Stimulated activated CD8-positive, alpha-beta memory T cell treated with anti-CD3 and anti-CD28 coated beads, Interleukin-4, amount 100 ng/mL, for 4 hours (primary cell): ENCODE measurements at places on chromosomes 3 and 15.

GRCh38 chr15:49242820-49243219 lies 72.8 kb downstream of the GALK2 start:
- DNase-seq = no peak

DNA sequence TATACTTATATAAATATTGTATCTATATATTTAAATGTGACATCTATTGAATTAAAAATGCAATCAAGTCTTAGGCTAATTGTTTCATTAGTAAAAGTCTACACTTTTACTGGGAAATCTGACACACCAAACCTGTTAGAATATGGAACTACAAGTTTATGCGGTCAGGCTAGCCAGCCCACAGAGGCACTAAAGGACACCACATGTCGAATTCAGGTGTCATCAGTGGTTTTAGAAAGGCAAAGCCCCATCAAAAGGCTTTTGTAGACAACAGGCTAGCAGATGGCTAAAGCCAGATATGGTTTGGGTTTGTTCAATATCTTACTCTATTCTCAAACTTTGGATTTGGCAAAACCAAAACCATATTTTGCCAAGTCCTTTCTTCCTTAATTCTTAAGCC lies 411.0 kb downstream of the MECOM start:
- DNase-seq = no peak

GRCh38 chr3:62669161-62669560 lies 206.1 kb downstream of the CADPS start:
- DNase-seq = no peak

DNA sequence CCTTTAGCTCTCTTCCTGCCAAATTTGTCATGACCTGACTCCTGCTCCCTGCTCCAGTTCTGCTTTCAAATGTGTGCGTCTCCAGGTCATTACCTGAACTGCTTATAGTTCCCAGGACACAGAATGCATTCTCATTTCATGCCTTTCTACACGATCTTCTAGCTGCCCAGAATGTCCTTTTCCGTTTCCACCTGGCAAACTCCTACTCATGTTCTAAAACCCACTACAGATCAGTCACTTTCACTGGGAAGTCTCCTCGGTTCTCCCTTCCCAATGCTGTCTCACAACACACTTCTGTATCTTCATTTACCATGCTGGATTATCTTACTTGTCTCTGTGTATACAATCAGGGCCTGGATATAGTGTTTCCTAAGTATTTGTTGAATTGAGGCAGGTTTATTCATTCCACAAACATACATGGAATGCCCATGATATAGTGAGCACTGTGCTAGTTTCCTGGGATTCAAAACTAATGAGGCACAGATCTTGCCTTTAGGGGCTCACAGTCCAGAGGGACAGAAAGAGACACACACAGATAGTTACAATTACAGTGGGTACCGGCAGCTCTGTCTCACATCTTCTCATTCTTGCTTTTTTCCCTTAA lies 1.6 kb upstream of the NOX5 start:
- DNase-seq = no peak

- no peak for DNase-seq
These were observed 303.8 kb downstream of the EPHA3 start for GRCh38 chr3:89411201-89411600.

DNA sequence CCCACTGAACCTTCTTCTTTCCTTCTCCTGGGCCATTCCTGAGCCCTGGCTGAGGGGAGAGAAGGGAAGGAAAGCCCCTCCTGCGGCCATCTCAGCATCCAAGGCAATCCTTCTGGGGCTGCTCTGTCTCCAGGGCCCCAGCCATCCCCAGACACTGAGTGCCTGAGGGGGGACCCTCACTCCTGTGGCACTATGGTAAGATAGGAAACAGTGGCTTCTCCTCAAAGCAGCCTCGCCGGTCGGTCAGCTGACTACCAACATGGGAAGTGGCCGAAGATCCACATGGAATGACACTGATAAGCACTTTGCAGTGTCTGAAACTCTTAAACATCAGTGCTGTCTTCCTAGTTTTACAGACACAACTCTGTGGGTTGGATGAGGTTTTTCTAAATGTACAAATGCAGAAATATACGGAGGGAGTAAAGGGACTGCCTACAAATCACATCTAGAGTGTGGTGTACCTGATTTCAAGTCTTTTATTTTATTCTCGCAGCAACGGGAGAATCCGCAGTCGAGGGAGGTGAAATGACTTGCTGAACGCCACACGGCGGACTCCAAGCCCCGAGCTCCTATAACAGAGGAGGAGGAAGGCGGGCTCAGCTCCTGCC lies 973 bp upstream of the ITPKA start:
- DNase-seq = no peak

DNA sequence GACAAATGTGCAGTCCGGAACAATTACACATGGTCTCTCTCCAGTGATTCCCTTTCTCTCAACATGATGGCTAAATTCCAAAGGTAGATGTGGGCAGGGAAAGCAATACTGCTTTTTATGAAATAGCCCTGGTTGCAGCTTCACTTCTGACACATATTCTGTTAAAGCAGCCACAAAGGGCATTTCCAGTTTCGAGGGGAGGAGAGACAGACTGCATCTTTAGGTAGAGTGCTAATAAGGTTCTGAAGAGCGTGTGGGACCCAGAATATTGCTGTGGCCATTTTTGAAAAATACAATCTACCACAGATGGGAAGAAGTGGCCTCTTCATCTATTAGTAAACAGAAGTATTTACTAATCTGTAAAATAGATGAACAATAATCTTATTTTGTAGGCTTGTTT lies 139.3 kb upstream of the PEX5L start:
- DNase-seq = no peak

- DNase-seq = no peak
These were observed 1.1 kb downstream of the ACKR4 start for GRCh38 chr3:132598181-132598580.

- no peak for DNase-seq
These were observed 18.8 kb upstream of the SATB1 start for GRCh38 chr3:18443665-18444594.

DNA sequence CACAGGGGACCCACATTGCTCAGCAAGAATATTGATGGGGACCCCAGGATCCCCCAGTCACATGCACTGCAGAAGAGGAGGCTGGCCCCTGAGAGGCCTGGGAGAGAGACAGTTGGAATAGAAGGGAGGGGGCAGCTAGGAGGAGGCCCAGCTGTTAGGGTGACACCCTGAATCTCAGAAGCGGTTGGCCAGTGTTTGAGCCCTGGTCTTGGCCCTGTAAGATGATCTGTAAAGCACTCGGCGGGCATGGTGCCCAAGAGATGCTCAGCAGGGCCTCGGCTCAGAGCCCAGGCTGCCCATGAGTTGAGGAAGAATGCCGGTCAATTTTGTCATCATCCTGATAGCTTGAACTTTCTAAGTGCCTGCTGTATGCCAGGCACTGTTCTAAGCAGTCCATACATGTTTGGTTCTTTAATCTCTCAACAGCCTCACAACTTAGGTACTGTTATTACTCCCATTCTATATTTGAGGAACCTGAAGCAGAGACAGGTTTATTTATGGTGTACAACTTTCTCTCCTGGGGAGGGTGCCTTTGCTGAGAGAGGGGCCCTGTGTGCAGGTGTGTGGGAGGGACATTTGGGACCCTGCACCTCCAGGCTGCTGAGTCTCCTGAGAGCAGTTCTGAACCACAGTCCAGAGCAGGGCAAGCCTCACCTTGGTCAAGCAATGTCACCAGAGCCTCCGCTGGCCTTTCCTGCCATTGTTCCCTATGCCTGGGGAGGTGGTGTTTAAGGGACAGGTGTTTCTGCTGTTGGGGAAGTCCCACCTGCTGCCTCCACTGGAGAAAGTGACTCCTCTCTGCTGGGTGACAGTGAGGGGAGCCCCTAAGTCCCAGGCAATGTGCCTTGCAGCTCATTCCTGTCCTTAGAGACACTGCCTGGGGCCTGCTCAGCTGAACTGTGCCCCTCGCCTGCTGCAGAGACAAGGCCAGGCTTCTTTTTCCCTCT lies 26.0 kb downstream of the SLC6A6 start:
- peak; percentile 24 for DNase-seq

- no peak for DNase-seq
These were observed 33.9 kb downstream of the HDAC11 start for GRCh38 chr3:13513913-13514517.

- no peak for DNase-seq
These were observed 56.9 kb upstream of the DPH6 start for GRCh38 chr15:35602836-35603235.

DNA sequence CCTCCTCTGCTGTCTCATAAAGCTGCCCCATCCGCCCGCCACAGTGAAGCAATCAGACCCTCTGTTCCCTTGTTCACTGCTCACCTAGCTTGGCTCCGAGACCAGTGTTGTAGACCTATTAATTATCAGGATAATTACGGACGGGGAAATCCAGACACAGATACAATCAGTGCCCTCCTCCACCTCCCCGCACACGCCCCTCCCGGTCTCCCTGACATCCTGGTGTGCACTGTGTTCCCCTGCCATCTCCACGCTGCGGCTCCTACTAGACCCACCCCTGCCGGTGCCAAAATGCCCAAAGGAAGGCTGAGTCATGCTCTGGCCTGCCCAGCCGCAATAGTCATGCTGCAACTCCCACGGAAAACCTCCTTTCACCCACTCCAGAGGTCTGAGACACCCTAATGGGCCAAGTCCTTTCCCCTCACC lies 277.3 kb upstream of the TLE3 start:
- no peak for DNase-seq

GRCh38 chr3:30912301-30912700 lies 17.8 kb upstream of the GADL1 start:
- no peak for DNase-seq

GRCh38 chr3:42632146-42632545 lies 21.4 kb upstream of the ZBTB47 start:
- DNase-seq = no peak

DNA sequence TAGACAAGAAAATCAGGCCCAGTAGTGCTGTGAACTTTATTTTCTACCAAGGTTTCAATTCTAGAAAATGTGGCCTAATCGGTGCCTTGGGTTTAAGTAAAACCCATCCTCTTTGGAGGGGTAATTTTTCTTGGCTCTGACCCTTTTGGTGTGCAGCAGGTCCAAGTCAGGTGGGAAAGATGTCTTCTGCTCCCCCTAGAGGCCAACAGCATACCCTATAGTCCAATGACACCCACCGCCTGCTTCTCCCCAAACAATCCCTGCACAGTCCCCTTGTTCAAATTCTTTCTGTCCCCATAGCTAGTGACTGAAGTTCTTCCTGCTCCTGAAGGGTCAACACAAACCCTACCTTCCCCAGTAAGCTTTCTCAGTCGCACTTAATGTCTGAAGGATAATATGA lies 261.8 kb upstream of the GOLGA6L4 start:
- no peak for DNase-seq

DNA sequence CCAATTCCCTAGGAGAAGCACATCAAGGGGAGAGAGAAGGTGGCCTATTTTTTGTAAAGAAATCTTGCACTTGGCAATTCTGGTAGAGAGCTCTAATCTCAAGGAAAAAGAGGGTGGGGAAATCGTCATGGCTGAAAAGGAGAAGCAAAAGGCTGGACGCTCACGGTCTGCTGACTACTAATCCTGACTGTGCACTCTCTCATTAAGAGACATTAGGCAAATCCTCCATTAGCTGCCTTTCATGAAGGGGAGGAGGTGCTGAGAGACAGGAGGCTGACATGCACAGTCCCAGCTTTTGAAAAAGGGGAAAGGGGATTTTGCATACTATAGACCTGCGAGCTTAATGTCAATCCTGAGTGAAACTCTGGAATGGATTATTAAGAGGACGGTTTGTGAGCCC lies 170.0 kb downstream of the NR2F2 start:
- DNase-seq = no peak

GRCh38 chr3:58027704-58028317 lies 19.6 kb downstream of the FLNB start:
- DNase-seq = no peak

DNA sequence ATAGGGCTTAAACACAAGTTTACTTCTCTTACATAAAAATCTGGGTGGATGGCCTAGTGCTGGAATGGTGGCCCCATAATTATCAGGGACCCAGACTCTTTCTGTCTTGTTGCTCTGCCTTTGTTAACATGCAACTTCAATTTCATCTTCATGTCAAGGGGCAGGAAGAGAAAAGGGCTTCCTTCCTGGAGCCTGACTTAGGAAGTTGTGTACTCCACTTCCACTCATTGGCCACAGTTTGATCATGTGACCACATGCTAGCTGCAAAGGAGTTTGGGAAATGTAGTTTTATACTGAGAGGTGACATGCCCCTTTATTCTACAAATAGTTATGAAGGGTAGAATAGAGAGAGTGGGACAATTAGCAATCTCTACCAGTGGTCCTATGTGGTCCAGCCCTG lies 39.3 kb downstream of the RHCG start:
- DNase-seq = no peak

DNA sequence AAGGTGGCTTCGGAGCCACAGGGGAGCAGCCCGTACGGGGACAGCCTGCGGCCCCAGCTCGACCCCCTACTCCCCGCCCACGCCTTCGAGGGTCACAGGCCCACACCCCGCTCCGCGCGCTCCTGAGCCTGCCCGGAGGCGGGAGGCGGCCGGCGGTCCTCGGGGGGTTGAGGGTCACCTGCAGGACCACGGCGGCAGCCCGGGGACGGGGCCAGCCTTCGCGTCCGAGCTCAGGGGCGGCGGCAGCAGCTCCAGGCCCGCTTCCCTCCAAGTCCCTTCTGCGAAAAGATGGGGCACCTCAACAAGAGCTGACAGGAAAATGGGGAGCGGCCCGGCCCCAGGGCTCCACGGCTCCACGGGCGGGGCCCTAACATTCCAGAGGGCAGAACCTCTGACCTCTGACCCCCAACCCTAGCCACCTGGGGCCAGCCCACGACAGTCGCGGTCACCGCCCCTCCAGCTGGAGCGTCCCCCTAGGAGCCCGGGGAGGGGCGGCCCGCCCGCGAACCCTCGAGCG lies 428 bp downstream of the LYSMD4 start:
- no peak for DNase-seq

DNA sequence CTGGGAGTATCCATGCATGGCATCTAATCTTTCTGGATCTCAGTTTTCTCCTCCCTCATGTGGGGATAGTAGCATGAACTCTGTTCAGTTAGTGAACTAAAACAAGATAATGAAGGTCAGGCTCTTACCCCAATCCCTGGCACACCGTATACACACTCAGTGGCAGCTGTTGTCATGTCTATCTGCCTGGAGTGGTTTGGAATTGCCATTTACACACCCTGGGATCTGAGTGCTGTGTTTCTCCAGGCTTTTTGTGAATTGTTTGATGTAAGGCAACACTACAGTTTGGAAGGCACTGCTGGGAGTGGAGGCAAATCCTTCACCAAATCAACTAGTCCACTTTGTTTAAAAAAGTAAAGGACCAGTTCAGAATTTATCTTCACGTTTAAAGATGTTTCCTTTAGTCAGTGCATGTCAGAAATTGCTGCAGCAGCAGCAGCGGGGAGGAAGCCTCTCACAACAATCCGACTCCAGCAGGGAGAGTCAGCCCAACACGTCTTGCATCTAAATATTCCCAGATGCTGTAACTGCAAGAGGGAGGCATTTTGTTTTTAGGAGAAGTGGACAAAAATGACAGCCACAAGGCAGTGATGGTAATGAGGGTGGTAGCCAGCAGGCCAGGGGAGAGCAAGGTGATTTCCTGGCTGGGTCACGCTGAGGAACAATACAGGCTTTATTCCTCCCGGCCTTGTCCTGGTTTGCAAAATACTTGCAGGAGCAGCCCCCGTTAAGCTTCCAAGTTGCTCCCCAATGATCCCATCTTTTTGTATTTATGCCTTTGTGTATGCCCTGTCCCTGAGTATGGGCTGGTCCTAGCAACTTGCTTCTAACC lies 128.5 kb upstream of the LRIG1 start:
- no peak for DNase-seq
